Amygdala (tissue), 56 donors: ENCODE measurements at places on chromosomes 7 and 10.

GRCh38 chr10:30170814-30171213 is 111.4 kb upstream of the JCAD start:
- no peak for DNase-seq

DNA sequence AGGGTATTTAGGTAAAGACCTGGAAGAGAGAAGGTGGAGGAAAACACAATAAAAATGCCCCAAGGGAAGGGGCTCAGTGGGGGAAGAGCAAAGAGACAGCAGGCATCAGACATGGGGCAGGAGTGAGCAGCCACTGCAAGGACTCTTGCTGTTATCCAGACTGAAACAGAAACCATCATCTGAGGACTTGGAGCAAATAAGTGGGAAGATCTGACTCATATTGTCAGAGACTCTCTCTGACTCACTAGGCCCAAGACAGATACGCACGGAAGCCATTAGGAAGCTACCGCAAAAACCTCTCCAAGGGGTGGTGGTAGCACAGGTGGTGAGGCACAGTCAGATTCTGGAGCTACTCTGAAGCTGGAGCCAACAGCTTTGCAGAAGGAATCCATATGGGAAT is 110.7 kb downstream of the RNF32 start:
- no peak for DNase-seq

DNA sequence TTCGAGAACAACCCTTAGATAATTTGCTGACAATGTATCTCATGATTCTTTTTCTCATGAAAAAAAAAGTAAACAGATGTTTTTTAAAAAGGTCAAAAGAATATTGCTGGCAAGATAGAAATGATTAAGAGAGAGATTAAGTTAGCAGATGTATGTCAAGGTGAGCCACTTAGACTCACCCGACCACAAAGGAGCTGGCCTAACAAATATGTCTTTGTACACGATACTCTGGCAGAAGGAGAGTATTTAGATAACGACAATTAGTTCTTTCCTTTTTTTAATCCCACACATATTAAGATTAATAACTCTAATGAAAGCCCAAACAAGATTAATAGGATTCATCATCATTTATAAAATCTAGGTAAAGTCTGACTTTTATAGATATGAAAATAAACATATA is 156.7 kb downstream of the RAPGEF5 start:
- DNase-seq = no peak

DNA sequence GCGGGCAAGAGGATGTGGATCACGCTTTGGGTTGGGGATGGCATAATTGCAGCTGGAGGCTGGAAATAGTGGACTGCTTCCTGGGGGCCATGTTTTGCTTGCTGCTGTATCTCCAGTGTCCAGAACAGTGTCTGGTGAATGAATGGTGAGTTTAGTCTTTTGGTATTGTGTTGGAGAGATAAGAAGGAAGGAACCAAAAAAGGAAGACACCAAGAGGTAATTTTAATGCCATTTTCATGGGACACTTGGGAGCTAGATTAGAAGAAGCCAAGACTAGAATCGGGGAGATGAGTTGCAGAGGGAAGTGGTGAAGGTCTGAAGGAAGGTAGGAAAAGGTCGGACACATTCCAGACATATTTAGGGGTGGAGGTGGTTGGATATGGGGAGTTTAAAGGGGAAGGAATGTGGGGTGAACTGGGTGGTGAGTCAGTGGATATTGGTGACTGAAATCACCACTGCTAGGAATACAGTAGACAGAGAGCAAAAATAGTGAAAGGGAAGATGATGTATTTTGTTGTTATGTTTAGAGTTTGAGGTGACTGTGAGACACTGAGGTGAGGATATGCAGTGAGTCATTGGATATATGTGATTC is 76.7 kb downstream of the CCNY start:
- no peak for DNase-seq

- no peak for DNase-seq
Observed at GRCh38 chr7:102834999-102835398, 77.8 kb upstream of the LRRC17 start.

- DNase-seq = no peak
Observed at GRCh38 chr10:124235232-124235631, 141.8 kb upstream of the CHST15 start.

GRCh38 chr7:10355816-10356215 is 617.9 kb upstream of the PHF14 start:
- DNase-seq = no peak

DNA sequence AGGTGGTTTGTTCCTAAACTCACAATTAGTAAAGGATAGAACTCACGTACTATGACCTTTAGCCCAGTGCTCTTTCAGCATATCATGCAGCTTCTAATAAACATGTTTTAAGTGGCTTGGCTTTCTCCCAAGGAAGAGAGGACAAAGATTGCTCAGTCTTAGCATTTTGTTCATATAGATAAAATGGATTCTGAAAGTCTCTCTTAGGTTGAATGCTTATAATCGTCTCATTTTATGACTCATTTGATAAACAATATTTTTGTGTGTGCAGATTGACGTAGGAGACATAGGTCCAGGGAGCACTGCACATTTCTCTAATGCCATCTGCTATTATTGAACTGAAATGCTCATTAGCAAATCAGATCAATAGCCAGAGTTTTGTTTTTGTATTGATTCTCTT is 44.8 kb downstream of the GNAT3 start:
- no peak for DNase-seq

- DNase-seq = no peak
Observed at GRCh38 chr10:128049226-128050120, 76.8 kb downstream of the MKI67 start.

GRCh38 chr10:73854310-73854709 is 20.0 kb downstream of the CAMK2G start:
- no peak for DNase-seq

- no peak for DNase-seq
Observed at GRCh38 chr7:3464900-3465622, 164.0 kb downstream of the SDK1 start.
